ENCODE measurements at places on chromosomes 16 and 17. TPM values are rescaled to one million over a fixed set of nuclear protein-coding genes. Genes with fewer than 3 reads are reported as not detected.

SMURF2 gene
- 9.4 TPM for polyA plus RNA-seq

C16orf89 gene
- 6.5 TPM for polyA plus RNA-seq

DNA sequence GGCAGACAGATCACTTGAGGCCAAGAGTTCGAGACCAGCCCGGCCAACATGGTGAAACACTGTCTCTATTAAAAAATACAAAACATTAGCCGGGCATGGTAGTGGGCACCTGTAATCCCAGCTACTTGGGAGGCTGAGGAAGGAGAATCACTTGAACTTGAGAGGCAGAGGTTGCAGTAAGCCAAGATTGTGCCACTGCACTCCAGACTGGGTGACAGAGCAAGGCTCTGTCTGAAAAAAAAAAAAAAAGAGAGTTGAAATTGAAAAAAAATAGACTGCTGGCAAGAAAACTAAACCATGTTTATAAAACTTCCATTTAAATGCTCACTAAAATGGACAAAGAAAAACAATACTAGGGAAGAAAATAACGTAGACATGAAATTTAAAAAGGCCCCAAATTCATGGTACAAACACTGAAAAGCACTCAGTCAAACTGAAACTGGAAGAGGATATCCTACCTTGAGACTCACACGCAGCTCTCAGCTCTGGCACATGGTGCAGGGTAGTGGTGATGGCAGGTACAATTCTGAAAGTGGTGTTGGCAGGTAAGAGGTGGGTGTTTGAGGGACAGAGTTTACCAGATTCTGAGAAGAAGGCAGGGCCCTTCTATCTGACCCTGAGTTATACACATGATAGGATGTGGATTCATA is 19.3 kb downstream of the CNTROB start:
- no peak for DNase-seq

- no peak for DNase-seq
Observed at GRCh38 chr17:61465550-61466237, 13.5 kb downstream of the TBX4 start.

ZPBP2 gene
- polyA plus RNA-seq = 0.28 TPM

- no peak for DNase-seq
Observed at GRCh38 chr17:65346166-65346565, 209.0 kb downstream of the RGS9 start.

GRCh38 chr16:82639263-82639662 is 12.5 kb downstream of the CDH13 start:
- no peak for DNase-seq

GRCh38 chr16:58638148-58639036 is 8.8 kb upstream of the CNOT1 start:
- peak; percentile 63 for DNase-seq

DNA sequence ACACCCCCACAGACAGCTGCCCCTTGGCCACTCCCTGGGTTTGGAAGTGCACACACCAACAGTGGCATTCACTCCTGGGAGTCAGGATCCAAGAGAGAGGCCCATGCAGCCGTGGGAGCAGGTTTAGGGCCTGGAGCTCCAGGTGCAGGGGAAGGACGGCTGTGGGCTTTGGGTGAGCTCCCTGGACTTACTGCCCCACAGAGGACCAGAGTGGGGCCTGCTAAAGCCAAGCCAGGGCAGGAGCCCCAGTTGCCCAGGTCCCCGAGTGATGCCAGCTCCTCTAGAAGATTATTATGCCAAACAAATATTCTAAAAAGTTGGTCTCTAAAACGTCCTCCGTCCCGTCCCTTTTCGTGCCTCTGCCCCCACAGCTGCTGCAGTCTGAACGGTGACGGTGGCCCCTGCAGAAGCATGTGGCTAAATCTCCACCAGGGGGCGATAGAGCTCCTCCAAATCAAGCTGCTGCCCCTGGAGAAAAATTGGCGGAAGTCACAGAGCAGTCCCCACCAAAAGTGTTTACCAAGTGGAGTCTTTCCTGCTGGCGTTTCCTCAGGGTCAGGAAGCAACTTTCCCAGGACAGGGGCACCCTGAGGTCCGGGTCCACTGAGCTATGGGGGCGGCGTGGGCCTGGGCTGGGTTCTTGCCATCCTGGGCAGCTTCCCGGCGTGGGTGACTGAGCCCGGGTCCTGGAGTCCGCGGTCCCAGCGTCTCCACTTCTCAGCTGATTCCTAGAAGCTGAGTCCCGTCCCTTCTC is 4.2 kb downstream of the ARMC7 start:
- DNase-seq = peak; percentile 96

DNA sequence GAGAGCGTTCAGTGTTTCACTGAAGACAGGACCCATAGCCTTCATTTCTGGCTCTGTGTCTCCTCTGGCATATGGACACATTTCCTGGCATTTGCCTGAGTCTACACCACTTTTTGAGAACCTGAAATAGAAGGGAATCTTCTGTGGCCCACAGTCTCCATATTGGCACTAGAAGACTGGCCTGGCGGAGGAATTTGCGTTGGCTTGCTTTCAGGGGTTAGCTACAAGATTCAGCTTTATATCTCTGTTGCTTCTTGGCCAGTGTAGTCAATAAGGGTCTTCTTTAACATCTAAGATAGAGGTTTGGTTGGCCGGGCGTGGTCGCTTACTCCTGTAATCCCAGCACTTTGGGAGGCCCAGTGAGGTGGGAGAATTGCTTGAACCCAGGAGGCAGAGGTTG is 12.8 kb upstream of the CLEC18C start:
- DNase-seq = no peak

KRT33B gene
- not detected for polyA plus RNA-seq

- no peak for DNase-seq
Observed at GRCh38 chr17:74545843-74546230, at the start of gene CD300C. TSS of gene CD300C (minus strand) at chr17:74546115. CDS start at chr17:74545782, 333 bp downstream.

- DNase-seq = peak; percentile 72
Observed at GRCh38 chr17:7046127-7046724, 2.3 kb upstream of the SLC16A11 start.

GRAP gene
- polyA plus RNA-seq = not detected

GRCh38 chr16:83215406-83216001 is 588.7 kb downstream of the CDH13 start:
- peak; percentile 92 for DNase-seq

DNA sequence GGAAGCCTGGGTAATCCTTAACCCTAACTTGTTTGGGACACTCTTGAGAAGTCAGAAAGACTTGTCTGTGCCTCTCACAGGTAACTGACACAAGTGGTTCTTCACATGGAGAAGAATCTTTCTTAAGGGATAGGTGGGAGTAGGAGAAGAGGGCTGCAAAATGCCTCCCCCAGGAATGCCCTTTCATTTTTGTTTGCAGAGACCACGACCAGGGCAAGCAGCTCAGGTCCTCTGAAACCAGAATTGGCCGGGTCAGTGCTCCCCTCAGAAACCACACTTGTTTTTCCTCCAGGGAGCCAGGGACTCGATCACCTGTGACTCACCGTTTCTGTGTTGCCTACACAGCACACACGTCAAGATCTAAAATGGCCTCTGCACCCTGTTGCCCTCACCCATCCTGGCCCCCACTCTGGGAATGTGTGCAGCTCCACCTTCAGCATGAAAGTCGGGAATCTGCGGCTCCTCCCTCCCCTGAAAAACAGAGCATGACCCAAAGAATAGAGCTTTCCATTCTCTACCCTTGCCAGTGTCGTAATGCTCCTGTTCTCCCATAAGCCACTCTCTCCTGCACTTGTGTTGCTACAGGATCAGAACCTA is 36.1 kb downstream of the HNF1B start:
- DNase-seq = no peak

- no peak for DNase-seq
Observed at GRCh38 chr16:81488687-81489411, 44.2 kb downstream of the CMIP start.

- no peak for DNase-seq
Observed at GRCh38 chr17:6986676-6987075, 9.2 kb upstream of the ALOX12 start.

- no peak for DNase-seq
Observed at GRCh38 chr16:57380671-57381462, 8.6 kb downstream of the CX3CL1 start.

GRCh38 chr17:82648742-82649331 is 593 bp upstream of the WDR45B start:
- peak; percentile 57 for DNase-seq

DNA sequence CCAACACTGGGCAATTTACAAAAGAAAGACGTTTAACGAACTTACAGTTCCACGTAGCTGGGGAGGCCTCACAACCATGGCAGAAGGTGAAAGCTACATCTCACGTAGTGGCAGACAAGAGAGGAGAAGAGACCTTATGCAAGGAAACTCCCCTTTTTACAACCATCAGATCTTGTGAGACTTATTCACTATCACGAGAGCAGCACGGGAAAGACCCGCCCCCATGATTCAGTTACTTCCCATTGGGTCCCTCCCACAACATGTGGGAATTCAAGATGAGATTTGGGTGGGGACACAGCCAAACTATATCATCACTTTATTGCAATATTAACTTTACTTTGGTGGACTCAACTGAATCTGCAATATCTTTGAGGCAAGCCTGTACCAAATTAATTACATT is 11.9 kb upstream of the ENGASE start:
- DNase-seq = no peak

DNA sequence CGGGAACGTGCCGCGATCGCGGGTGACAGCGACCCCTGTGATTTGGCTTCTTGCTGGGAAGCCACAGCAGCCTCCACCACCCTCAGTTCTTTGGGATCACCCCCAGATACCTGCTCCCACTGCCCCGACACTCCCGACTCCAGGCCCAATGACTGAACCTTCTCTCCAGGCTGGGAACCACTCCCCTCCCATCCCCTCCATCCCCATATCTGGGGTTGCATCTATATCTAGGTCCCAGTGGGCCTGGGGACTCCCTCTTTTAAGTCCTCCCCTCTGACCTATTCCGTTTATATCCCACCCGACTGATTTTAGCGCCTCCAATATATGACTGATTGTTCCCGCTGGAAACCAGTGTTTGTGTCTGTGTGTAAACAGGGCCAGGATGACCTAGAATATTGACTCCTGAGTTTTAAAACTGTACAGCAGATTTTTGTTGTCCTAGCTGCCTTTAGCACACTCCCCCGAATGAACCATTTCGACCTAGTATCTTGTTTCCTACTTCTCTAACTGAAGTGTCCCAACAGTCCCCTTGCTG is 667 bp downstream of the PSMD3 start:
- DNase-seq = no peak

GRCh38 chr17:1031711-1032110 is 34.8 kb downstream of the TIMM22 start:
- peak; percentile 79 for DNase-seq

DNA sequence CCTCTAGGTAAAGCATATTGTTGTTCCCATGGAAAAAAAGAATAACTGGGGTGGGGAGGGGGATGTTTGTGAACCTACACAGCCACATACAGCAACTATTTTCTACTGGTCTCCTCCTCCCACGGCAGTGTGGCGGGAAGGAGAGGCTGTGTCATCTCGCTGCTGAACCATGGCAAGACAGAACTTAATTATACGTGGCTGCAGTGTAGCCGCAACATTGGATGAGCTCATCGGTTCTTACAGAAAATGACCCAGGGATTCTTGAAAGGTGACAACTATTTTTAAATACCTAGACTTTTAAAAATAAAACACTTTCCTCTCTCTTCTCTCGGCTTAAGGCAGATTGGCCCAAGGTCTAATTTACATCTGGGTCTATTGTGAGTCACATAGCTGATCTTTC is 19.8 kb upstream of the TEKT3 start:
- DNase-seq = no peak

GRCh38 chr17:1758807-1759206 is 3.1 kb upstream of the SERPINF1 start:
- DNase-seq = no peak

DNAH3 gene
- polyA plus RNA-seq = 1.0 TPM

DNA sequence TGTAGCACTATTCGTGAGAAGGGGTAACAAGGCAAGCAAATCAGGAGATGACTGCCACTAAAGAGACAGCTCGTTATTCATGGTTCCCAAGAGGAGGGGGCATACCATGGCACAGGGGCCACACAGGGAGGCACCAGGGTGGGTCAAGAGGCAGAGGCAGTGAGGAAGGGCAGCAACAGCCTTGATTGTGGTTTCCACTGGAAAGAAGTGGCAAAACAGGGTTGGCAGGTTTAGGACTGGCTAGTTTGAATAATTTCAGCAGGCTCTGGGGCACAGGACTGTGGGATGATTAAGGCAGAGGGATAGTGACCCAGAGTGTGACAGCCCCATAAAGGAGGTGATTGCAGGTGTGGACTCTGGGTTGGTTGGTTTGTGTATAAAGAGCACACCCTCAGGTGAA is 188.9 kb downstream of the CBLN1 start:
- no peak for DNase-seq

DNA sequence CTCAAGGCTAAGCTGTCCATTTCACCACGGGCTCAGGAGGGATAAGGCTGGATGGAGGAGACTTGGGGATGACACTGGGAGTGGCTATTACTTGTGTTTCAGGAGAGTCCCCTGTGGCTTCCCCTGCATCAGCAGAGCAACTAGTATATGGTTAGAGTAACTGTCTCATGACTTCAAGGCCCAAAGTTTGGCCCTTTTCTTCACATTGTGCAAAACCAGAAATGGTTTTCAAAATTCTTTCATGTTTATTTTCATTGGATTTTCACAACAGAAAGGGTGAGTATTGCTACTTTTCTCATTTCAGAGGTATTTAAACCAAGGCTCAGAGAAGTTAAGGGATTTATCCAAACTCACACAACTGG is 18.1 kb upstream of the TAC4 start:
- no peak for DNase-seq

WNK4 gene
- polyA plus RNA-seq = 0.65 TPM

GRCh38 chr17:73227944-73228343 is 33.7 kb downstream of the CPSF4L start:
- DNase-seq = no peak

TSPOAP1 gene
- 6.3 TPM for polyA plus RNA-seq

- DNase-seq = no peak
Observed at GRCh38 chr16:86034421-86034919, 135.5 kb downstream of the IRF8 start.

DNA sequence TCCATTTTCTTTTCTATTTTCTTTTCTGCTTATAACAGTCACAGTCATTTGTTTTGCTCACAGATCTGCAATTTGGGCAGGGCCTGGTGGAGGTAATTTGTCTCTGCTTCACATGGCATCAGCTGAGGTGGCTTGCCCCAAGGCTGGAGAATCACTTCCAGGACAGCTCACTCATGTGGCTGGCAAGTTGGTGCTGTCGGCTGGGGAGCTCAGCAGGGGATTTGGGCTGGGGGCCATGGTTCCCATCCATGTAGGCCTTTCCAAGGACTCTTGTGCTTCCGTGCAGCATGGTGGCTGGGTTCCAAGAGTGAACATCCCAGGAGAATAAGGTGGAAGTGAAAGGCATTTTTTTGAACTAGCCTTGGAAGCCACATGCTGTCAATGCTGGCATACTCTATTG is 85.7 kb downstream of the MGAT5B start:
- DNase-seq = no peak

TLCD3B gene
- 16.3 TPM for polyA plus RNA-seq

- DNase-seq = no peak
Observed at GRCh38 chr17:82528484-82529265, 9.1 kb downstream of the FOXK2 start.

CD19 gene
- 2.3 TPM for polyA plus RNA-seq
